HuH-7.5 (cell line): ENCODE measurements at places on chromosomes 12 and 14.

- peak; percentile 12 for DNase-seq
Observed at GRCh38 chr12:115771065-115771464, 506.4 kb downstream of the MED13L start.

DNA sequence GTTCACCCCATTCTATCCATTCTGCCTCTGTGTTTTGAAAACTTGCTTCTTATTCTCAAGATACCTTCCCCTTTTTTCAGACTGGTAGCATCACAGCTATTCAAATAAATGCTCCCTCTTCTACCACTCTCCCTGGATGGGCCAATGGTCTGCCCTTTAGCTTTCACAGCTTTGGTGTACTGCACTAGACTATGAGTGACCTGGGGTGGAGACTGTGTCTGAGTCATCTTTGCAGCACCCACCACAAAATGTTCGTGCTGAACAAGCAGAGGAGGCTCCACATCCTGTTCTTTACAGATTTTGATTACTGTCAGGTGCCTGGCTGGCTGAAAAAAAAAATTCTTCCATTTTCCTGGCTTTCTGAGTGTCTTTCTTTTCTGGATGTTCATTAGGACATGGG, 1104.1 kb upstream of the TMEM132C start:
- no peak for DNase-seq

- no peak for DNase-seq
Observed at GRCh38 chr12:122452701-122453285, 30.3 kb upstream of the CLIP1 start.

GRCh38 chr14:89564286-89564957, 147.4 kb upstream of the FOXN3 start:
- no peak for DNase-seq

- no peak for DNase-seq
Observed at GRCh38 chr14:90354551-90355298, 23.0 kb upstream of the NRDE2 start.

DNA sequence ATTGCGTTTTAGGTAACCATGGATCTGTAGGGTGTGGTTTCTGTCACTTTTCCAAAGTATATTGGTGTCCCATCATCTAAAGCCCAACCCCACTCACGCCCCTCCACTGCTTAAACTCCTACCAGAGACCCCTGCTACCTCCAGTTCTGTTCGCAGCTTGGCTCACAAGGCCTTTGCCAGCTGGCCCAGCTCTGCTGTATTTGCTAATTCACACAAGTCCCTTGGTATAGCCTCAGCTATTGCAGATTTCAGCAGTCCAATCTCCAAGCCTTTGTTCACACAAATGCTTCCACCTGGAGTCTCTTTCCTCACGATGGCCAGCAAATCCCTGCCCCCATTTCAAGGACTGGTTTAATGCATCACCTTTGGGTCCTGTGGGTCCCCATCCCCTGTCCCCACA, 24.2 kb downstream of the ISCA2 start:
- DNase-seq, result no peak

GRCh38 chr14:65745396-65746190, 333.1 kb downstream of the FUT8 start:
- DNase-seq, result no peak

- peak; percentile 36 for DNase-seq
Observed at GRCh38 chr14:99272899-99273765, 1.1 kb upstream of the BCL11B start.

GRCh38 chr12:52628111-52628507, 9.8 kb upstream of the KRT73 start:
- no peak for DNase-seq

GRCh38 chr12:84912198-84913128, at the start of gene SLC6A15:
TSS of gene SLC6A15 (minus strand) at chr12:84912799. CDS start at chr12:84892120, 20,679 bp downstream.
- DNase-seq, result no peak

- DNase-seq, result no peak
Observed at GRCh38 chr14:20343862-20344220, 406 bp downstream of the PARP2 start.

- DNase-seq, result no peak
Observed at GRCh38 chr14:64726585-64726890, 22.3 kb downstream of the PLEKHG3 start.

GRCh38 chr12:31578632-31579031, 12.3 kb downstream of the DENND5B start:
- no peak for DNase-seq

DNA sequence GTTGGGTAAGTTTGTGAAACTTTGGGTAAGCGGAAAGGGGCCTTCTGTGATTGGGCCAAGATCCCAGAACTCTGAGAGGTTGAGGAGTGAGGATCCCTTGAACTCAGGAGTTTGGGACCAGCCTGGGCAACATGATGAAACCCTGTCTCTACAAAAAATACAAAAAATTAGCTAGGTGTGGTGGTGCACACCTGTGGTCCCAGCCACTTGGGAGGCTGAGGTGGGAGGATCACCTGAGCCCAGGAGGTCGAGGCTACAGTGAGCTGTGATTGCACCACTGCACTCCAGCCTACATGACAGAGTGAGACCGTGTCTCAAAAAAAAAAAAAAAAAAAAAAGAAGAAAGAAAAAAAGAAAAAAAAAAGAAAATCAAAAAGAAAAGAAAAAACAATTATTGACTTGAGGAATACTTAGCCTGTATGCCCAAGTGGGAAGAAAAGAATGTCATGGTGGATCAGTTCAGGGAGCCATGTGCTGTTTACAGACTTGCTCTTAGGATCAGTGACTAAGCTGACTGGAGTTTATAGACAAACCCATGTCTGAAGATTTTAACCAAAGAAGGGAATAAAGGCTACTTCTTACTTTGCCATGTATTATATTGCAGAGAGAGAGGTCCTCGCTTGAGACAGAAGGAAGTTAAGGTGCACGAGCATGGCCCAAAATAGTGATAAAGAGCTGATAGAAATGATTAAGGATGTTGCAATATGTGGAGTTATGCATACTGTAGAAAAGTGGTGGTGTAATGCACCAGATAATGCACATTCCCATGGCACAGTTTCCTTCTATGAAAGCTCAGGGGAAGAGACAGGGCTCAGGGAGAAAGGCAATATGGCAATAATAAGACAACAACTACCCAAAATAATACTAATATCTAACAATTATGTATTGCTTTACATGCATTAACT, 881 bp downstream of the HSD17B6 start:
- no peak for DNase-seq

GRCh38 chr12:42483521-42483790, 106.1 kb downstream of the PRICKLE1 start:
- DNase-seq, result no peak

GRCh38 chr12:90989686-90990111, 15.1 kb downstream of the EPYC start:
- DNase-seq, result no peak

- no peak for DNase-seq
Observed at GRCh38 chr14:32377046-32377646, 48.0 kb downstream of the AKAP6 start.

- DNase-seq, result no peak
Observed at GRCh38 chr12:86838711-86839110, 582.5 kb upstream of the MGAT4C start.

- no peak for DNase-seq
Observed at GRCh38 chr14:50345846-50346422, 33.8 kb downstream of the DMAC2L start.

- DNase-seq, result no peak
Observed at GRCh38 chr12:62530596-62530995, 64.0 kb downstream of the MON2 start.

- DNase-seq, result no peak
Observed at GRCh38 chr12:56118688-56119357, 757 bp downstream of the ZC3H10 start.

DNA sequence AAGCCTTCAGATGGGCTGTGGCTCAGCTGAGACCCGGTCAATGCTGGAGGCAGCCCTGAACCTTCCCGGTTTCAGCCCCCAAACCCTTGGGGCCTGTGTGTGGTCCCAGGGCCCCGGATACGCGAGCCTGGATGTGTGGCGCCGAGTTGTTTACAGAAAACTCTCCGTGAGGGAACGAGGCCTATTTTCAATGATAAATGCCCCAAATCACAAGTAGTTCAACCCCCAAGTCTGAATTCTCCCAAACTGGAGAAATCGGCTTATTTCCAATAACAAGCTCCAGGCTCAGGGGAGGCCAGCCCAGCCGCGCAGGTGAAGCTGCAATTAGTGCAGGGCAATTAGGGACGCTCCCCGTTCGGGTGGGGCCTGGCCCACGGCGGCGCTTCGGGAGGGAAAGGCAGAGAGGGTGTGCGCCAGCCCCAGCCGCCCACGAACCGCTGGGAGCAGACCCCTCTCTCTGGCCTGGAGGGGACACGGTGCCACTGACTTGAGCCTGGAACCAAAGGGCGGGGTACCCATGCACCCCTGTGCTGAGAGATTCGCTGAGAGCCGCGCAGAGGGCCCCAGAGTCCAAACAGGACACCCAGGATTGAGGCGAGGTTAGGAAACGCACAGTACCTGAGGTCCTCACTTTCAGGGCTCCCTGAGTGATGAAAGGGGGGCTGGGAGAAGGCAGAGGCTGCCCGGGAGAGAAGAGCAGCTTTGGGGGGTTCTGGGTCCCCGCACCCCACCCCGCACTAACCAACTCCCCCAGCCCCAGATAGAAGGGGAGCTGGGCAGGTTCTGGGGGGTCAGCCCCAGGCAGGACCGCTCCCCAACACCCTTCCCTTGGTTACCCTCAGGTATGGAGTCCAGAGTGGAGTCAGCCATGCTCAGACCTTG, 14.2 kb upstream of the ANKRD9 start:
- DNase-seq, result no peak

DNA sequence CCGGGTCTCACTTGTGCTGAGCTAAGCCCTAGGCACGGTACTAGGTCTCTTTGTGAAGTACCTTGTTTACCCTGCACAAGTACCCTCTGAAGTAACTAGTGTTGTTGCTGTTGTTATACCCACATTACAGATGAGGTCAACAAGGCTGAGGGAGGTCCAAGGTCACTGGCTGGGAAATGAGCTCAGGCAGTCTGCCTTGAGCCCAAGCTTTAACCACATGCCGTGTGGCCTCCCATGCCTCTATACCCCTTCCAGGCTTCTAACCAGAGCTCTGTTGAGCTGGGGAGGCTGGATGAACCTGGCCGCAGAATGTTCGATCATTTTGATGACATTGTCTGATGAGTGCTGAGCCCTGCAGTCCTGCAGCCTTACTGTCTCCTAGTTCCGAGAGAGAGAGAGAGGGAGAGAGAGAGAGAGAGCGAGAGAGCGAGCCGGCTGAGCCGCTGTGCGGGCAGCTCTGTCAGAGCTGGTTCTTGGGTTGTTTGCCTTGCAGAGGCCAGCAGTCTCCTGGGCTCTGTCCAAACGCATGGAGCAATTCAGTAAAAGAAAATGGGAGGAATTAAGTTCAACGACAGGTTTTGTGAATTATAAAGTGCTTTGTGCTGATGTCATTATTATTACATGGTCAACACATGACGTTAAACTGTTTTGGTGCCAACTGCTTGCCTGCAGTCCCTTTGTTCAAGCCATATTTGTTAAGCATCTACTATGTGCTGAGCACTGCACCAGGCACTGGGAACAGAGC, 13.1 kb downstream of the JDP2 start:
- DNase-seq, result no peak

DNA sequence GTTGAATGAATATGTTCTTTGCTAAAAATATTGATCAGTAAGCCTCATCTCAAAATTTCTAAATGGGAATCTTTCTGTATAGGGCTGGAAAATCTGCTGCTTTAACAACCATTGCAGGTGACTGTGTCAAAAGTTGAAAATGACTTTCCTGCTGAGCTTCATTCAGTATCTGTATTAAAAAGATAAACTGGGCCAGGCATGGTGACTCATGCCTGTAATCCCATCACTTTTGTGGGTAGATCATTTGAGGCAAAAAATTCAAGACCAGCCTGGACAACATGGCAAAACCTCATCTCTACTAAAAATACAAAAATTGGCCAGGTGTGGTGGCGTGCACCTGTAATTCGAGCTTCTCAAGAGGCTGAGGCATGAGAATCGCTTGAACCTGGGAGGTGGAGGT, 213.7 kb upstream of the SYT10 start:
- no peak for DNase-seq

GRCh38 chr12:7128681-7129286, at the start of gene RBP5:
TSS of gene RBP5 (minus strand) at chr12:7128889. CDS start at chr12:7128775, 114 bp downstream.
- DNase-seq, result no peak

- DNase-seq, result no peak
Observed at GRCh38 chr14:69183735-69184134, 7.6 kb upstream of the EXD2 start.

DNA sequence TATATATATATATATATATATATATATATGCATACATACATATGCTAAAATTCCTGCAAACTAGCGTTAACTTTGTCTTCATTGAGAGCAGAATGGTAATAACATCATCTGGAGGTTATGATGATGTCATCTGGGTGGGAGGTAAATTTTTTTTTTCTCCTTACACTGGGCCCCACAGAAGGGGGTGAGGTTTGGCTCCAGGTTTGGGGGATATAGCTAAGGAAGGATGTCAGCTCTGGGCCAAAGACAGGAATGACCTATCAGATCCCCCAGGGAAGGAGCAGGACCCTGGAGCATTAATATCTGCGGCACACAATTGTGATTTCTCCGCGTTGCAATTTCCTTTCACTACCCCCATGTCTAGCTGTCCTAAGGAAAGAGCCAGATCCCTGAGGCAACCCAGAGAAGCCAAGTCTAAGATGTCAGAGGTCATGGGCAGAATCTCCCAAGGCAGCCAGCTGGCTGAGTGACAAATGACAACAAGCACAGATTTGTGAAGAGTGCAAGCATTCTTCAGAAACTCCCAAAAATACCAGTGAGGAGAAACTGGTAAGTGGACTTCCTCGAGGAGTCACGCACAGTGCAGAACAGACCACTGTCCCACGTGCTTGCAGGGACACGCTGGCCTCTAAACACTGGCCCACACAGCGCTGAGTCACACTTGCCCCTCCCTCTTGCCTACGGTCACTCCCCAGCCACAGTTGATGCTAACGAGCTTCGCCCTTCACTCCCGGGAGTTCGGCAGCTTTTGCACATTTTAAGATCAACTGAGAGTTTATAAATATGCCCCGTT, 9.9 kb downstream of the UBC start:
- no peak for DNase-seq

- no peak for DNase-seq
Observed at GRCh38 chr12:12776261-12776660, 9.2 kb upstream of the APOLD1 start.

DNA sequence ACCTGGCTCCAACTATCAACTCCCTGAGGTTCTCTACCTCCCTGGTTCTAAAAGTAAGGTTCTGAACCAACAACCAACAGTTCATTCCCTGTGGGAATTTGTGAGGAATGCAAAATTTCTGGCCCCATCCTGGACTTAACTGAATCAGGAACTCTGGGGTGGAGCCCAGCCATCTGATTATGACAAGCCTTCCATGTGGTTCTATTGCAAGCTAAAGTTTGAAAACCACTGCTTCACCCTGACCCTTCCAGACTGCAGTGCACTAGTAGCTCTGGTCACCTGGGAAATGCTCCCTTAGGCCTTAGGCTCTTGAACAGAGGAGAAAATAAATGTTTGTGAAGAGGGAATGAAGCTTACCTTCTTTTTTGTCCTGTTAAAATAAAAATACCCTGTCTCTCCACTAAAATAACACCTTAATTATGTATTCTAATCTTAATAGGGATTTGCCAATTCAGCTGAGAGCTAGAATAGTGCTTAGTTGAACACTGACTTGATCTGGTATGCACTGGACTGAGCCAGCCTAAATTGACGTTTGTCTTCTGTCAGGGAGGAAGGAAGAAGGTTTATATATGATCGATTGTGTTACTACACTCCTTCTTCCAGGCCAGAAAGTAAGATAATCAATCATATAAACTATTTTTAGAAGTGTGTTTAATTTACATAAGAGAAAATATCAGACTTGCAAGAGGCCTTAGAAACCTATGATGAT, 39.1 kb upstream of the DDHD1 start:
- no peak for DNase-seq
